Fibroblast of gingiva (primary cell): ENCODE measurements at places on chromosomes 7 and 10.

GRCh38 chr10:117885206-117885829 is 161.4 kb downstream of the RAB11FIP2 start:
- no peak for DNase-seq

DNA sequence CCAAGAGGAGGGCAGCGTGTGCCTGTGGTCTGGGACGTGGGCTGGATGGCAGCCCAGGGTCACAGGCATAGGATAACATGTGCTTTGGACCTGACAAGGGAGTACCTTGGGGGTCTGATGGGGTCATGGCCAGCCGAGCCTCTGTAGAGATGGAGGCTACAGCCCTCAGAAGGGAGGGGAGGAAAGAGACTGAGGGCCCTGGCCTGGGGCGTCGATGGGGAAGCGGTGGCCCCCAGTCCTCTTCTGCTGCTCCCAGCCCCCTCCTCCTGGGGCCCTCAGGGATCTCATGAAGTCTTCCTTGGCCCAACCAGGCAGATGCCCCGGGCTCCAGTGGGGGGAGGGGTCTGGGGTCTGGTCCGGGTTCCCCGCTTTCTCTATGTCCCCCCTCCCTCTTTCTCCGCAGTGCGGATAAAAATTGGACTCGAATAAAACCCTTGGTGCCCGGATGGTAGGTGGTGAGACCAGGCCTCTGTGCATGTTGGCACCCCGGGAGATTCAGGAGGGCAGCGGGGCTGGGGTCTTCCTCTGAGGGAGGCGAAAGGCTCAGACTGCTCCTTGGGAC is 15.6 kb upstream of the HSPB1 start:
- no peak for DNase-seq

DNA sequence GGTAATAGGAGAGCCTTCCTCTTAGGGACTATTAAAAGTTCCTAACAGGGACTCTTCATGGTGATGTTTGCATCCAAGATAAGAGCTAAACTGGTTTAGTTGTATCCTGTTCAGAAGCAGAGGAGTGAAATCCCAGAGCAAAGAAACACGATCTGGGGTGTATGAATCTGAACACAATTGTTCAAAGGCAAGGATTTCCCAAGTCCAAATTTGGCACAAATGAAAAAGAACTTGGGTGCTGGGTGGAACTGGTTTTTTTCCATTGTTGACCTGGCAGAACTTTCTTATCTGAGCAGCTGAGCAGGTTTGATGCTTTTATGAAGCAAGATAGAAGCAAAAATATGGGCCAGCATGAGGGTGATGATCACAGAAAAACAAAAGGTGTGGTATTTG is 6.0 kb downstream of the AGFG2 start:
- peak; percentile 47 for DNase-seq

- no peak for DNase-seq
These were observed 63.3 kb downstream of the BMPER start for GRCh38 chr7:33968591-33968990.

GRCh38 chr7:38681882-38682281 is 50.7 kb upstream of the AMPH start:
- DNase-seq: peak; percentile 89

GRCh38 chr10:95518455-95519452 is 42.4 kb downstream of the SORBS1 start:
- no peak for DNase-seq

- DNase-seq: peak; percentile 96
These were observed 93.6 kb upstream of the COL1A2 start for GRCh38 chr7:94301024-94301586.

DNA sequence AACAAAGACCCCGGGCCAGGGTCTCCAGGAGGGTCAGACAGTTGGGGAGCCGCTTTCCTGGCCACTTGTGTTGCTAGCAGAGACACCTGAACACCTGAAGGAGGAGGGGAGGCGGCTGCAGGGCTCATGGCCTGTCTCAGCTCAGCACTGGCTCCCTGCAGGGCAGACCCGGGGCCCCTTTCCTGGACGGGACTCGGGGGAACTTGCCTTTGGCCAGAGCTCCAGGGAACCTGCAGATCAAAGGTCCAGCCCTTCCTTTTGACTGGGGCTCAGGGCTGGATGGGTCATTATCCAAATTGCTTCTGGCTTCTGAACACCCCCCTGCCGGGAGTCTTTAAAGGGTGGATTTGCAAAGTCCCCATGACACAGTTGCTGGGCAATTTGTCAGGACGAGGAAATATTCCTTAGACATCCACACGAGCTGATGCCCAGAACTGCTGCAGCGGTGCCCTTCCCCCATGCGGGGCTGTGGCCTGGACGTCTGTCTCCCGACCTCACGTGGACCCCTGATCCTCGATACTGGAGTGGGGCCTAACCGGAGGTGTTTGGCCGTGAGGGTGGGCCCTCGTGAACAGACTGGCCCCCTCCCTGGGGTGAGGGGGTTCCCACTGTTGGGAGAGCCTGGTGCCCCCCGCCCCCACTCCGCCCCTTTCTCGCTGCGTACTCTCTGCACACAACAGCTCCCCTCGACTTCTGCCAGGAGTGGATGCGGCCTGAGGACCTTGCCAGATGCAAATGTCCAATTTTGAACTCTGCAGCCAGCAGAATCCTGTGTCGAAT is 194.3 kb downstream of the ELFN1 start:
- no peak for DNase-seq

DNA sequence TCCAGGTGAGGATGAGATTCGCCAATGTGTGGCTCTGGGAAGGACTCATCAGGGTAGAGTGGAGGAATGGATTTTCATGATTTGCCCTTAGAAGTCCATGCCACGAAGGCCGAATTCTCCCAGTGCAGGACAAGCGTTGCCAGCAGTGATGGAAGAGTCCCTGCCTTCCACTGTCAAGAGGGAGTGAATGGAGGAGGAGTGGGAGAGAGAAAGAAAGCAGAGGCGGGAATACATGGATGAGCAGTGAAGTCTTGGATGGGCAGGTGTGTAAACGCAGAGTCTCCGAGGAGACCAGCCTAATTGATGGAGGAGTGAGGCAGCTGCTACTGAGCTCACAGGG is 419.2 kb downstream of the GLRX3 start:
- DNase-seq: no peak

GRCh38 chr10:4011136-4011812 is 226.3 kb upstream of the KLF6 start:
- DNase-seq: no peak

DNA sequence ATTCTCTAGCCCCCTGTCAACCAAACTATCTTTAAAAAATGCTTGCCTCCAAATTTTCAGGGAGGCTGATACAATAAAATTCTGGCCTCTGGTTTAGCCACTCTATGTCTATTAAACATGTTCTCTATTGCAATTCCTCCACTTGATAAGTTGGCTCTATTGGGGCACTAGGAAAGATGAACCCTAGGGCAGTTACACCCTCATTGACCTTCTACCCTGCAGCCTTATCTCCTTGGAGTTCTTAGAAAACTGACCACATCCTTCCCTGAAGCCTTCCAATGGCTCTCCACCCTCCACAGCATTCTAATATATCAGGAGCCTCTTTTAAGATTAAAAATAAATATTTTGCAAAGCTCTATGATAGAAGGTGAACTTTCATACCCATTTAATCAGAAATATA is 30.6 kb downstream of the SVOPL start:
- DNase-seq: no peak

GRCh38 chr10:112650588-112651030 is 203.6 kb downstream of the VTI1A start:
- no peak for DNase-seq

DNA sequence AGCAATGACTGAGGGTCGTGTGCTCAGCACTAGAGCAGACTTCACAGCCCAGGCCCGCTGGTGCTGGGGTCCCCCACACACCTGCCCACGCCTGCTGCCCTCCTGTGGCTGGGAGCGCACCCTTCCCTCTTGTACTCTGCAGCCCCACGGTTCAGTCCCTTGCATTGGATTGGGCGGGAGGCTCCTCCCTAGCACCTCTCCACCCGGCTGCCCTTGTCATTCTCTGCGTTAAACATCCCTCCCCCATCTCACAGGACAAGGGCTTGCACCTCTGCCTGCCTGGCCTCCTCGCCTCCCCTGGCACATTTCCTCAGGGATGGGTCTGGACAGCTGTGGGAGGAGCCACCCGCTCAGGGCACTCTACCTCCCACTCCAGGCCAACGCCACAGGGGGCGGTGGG is 68.6 kb downstream of the ALOX5 start:
- no peak for DNase-seq

DNA sequence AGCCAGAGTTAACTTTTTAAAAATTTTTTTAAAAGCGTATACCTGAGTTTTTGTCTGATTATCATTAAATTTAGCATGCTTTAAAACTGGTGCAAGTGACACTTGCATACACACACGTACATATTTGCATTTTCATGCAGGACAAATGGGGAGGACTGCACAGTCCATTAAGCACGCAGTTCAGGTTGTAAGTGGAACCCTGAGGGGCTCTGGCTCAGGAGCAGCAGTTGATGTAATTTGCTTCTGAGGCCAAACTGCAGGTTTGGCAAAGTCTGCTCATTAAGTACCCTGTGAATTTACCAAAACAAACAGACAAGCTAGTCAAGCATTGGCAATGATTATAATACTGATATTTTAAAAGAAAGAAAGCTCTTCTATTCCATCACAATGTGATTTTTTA is 215.8 kb upstream of the PFKP start:
- no peak for DNase-seq

DNA sequence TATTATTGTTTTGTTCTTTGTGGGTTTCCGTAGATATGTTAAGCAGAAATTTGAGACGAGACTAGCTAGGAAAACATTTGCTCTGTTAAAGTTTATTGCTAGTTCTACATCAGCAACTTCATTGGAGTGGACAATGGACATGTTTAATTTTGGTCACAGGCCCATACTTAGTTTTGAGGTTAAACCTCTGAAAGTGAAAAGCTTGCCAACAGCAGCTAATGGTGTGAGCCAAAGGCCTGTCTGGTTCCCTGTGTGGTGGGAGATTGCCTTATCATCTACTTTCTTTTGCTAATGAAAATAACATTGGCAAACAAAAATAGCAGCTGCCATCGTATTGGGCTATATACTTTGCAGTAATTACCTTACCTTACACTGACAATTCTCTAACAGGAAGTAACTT is 388.4 kb upstream of the FZD8 start:
- no peak for DNase-seq

- DNase-seq: peak; percentile 70
These were observed 151.5 kb downstream of the ANK3 start for GRCh38 chr10:60237977-60238758.

DNA sequence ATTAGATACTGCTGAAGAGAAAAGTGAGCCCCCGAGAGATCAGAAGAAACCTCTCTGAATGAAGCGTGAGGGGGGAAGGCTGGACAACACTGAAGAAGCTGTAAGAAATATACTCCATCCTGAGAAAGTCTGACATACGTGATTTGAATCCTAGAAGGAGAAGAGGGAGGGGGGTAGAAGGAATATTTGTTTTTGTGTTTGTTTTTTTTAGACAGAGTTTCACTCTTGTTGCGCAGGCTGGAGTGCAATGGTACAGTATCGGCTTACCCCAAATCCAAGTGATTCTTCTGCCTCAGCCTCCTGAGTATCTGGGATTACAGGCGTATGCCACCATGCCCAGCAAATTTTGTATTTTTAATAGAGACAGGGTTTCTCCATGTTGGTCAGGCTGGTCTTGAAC is 52.6 kb downstream of the GALNT11 start:
- DNase-seq: peak; percentile 7

DNA sequence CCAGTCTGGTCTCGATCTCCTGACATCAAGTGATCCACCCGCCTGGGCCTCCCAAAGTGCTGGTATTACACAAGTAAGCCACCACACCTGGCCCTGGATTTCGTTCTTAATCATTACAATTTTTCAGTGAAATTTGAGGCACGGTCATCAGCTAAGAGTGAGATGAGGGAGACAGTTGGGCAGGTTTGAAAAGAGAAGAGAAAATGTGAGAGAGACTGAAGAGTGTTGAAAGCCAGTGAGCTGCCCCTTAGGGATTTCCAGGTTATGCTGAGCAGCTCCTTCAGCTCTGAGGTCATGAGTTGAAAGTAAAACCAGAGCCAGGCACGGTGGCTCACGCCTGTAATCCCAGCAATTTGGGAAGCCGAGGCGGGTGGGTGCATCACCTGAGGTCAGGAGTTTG is 5.9 kb upstream of the UPF2 start:
- no peak for DNase-seq

DNA sequence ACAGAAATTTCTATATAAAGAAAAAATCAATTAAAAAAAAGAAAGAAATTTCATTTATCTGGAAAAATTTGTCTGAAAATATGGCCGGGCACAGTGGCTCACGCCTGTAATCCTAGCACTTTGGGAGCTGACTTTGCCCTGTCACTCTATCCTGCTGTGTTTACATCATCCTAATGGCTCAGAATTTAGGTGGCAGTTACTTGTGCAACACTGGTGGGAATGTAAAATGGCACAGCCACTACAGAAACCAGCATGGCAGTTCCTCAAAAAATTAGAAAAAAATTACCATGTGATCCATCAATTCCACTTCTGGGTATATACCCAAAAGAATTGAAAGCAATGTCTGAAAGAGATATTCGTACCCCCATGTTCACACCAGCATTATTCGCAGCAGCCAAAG is 405.2 kb upstream of the AUTS2 start:
- no peak for DNase-seq

DNA sequence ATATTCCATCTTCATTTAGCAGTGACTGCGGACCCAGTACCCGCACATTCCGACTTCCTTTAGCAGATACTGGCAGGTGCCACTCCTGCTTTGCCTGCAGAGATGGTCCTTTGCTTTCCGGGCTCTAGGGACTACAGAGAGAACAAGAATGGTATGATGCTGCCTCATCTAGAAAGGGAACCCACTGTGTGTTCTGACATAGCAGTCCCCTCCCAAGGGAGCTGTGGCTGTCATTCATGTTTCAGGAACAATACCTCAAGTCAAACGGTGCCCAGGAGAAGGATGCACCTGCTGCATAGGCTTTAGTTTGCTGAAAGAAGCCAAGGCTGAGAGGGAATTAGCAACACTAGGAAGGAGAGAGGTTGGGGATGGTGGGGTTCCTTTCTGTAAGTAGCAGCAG is 15.9 kb upstream of the TMEM72 start:
- no peak for DNase-seq

DNA sequence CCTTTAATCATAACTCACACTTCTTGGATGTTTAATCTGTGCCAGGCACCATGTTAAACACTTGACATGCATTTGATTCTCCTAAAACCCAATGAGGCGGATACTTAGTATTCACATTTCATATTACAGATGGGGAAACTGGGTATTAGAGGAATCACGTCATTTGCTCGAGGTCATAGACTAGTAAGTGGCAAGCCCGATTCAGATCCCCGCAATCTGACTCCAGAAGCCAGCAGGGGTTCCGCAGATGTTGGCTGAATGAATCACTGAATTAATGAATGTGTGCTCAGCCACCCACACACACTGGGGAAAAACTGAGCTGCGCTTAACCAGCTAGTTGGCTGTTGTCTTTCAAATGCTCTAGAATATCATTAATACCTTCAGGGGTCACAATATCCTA is 22.5 kb upstream of the ENO4 start:
- no peak for DNase-seq

GRCh38 chr7:41787651-41788350 is 84.9 kb upstream of the INHBA start:
- no peak for DNase-seq

GRCh38 chr10:13716081-13717071 is 129.6 kb downstream of the PRPF18 start:
- peak; percentile 21 for DNase-seq

GRCh38 chr7:47378728-47379395 is 203.0 kb downstream of the TNS3 start:
- DNase-seq: no peak
